ENCODE measurements at places on chromosomes 3 and 15.

- DNase-seq: no peak
These were observed 188.4 kb upstream of the THRB start for GRCh38 chr3:24683090-24683489.

DNA sequence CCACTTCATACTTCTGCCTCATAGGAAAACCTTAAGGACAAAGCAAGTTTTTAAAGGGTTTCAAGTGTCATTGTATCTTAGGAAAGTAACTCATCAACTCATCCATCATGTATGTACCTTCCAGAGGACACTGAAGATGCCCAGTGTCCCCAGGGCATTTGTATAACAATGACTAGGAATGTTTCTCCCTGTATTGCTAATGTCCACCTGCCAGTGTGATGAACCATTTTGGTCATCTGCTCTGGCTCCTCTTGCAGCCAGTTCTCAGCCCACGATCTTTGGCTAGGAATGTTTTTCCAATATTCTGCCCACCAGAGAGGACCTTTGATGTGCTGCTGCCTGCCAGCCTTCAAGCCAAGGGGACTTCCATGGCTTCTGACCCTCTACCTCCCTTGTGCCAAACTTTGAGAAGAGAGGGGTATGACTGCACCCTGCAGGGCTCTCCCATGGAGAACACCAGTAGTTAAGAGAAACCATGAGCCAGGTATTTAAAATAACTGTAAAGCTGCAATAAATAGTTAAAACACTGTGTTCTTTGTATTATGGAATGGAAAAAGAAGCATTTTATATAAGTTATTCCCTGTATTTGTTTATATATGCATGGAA is 11.4 kb downstream of the LMOD3 start:
- DNase-seq: no peak

- DNase-seq: peak; percentile 57
These were observed 9.9 kb upstream of the CCDC54 start for GRCh38 chr3:107367353-107367752.

DNA sequence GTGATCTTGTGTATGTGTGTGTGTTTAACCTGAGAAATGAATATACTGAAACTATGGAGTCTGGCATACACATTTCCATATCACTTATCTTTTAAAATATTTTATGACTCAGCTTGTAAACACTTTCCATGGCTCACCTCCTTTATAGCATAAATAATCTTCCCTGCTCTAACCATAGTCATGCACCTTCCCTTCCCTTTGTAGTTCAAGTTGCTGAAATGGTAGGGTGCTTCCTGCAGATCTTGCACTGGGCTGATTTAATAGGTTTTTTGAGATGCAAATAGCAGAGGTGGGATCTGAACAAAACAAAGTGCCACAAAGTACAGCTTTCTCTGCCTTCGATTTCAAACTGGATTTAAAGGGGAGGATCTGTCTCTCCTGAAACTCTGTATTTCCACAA is 712.7 kb upstream of the LMCD1 start:
- no peak for DNase-seq

GRCh38 chr3:134495980-134496379 is 10.1 kb downstream of the CEP63 start:
- DNase-seq: no peak

GRCh38 chr3:162610261-162610660 is 1113.7 kb downstream of the OTOL1 start:
- no peak for DNase-seq
